ENCODE measurements at places on chromosomes 2 and 18.

GRCh38 chr2:203328760-203329540 is 756 bp downstream of the ABI2 start:
- peak overlapping the region; percentile 84 for H3K27ac ChIP-seq
- H3K4me3 ChIP-seq: peak overlapping the region; percentile 93
- no peaks in the 10 kb centered on the region for H3K36me3 ChIP-seq
- H3K4me1 ChIP-seq: peaks cover 41% of the 10 kb centered on the region
- DNase-seq: no peak

GRCh38 chr2:128332091-128332634 is 13.5 kb upstream of the HS6ST1 start:
- peaks cover 17% of the 10 kb centered on the region for H3K27me3 ChIP-seq
- DNase-seq: no peak
- H3K36me3 ChIP-seq: peaks cover 15% of the 10 kb centered on the region
- no peaks in the 10 kb centered on the region for H3K4me1 ChIP-seq

GRCh38 chr2:60295636-60295962 is 257.9 kb downstream of the BCL11A start:
- H3K4me3 ChIP-seq: no peak overlapping the region
- no peak for DNase-seq
- H3K4me1 ChIP-seq: no peaks in the 10 kb centered on the region
- H3K27me3 ChIP-seq: peaks cover 9% of the 10 kb centered on the region
- no peaks in the 10 kb centered on the region for H3K36me3 ChIP-seq

GRCh38 chr2:34004936-34005335 is 405.8 kb upstream of the FAM98A start:
- no peaks in the 10 kb centered on the region for H3K36me3 ChIP-seq
- peaks cover 4% of the 10 kb centered on the region for H3K27me3 ChIP-seq
- H3K4me1 ChIP-seq: no peaks in the 10 kb centered on the region

DNA sequence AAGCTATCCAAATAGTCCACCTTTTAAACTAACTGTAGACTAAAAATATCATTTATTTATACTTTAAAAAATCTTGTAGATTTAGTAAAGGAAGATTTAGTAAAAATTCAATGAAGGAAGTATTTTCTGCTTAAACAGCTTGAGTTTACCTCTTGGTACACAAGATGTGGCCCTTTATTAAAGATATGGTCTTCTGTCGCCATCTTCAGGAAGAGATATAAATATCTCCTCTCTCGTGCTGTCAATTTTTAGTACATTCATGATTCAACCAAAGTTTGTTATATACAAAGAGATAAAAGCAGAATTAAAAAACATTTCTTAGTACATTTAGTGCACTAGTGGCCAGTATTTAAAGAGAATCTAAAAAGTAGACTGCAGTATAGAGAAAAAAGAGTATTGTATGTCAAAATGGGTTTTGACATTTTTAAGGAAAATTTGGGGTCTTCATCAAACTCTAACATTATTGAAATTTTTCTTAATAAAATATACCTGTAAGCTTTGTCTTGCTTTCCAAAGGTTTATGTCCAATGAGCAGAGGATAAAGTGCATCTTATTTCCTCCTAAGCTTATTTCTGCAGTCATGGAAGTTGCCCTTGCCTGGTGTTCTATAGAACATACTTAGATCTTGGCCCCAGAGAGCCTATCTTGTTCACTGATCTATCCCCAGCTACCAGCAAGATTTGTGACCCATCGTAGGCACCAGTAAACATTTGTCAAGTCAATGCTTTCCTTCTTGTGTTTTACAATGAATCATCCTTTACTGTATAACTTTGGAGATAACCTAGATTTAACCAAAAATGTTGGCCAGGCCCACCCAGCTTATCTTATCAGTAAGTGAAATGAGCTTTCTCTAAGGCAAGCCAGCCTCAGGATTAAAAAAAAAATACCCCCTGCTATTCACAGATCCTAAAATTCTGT is 18.5 kb upstream of the EML6 start:
- H3K27me3 ChIP-seq: peaks cover 16% of the 10 kb centered on the region
- no peak for DNase-seq
- H3K4me3 ChIP-seq: no peak overlapping the region

- no peak for DNase-seq
- H3K4me3 ChIP-seq: no peak overlapping the region
- no peak overlapping the region for H3K27ac ChIP-seq
Observed at GRCh38 chr2:3216841-3217495, 160.7 kb downstream of the EIPR1 start.

- H3K4me3 ChIP-seq: no peak overlapping the region
- H3K36me3 ChIP-seq: peaks cover 26% of the 10 kb centered on the region
- H3K27ac ChIP-seq: no peak overlapping the region
- no peak for DNase-seq
- H3K27me3 ChIP-seq: no peaks in the 10 kb centered on the region
Observed at GRCh38 chr2:174673440-174673839, 75.8 kb upstream of the WIPF1 start.

GRCh38 chr2:201908901-201909300 is 102.6 kb downstream of the CDK15 start:
- DNase-seq: no peak
- H3K27ac ChIP-seq: no peak overlapping the region
- H3K36me3 ChIP-seq: no peaks in the 10 kb centered on the region
- H3K27me3 ChIP-seq: peaks cover 17% of the 10 kb centered on the region
- H3K4me3 ChIP-seq: no peak overlapping the region

DNA sequence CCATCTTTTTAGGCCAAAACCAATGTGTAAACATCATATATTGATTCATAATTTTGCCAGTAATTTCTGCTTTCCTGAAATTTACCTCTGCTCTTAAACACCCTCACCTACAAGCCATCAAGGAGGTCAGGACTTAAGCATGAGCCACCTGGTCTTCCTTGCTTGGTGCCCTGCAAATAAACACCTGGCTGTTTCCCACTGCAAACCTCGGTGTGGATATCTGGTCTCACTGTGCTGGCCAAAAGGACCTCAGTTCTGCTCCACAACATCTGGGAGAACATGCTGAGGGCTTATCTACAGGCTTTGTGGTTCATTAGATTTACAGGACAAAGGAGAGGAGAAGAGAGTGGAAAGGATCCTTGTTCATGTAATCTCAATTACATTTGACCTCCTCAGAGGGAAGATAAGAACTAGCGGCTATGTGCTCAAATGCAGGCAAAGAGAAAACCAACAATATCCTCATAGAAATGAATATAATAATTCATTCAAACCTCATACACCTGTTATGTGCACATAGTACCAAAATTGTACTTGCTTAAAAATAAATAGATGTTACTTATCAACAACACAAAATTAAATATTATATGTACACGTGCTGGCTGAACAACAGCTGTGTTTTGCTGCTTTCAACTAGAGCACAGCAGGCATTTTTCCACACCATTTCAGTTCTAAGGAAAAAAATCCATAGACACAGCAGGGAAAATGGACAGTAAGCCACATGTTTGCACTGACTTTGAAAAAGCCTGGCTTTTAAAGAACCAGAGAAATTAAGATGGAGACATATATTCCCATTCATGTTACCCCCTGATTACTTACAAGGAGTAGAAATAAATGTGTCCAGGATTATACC is 465.1 kb downstream of the LPIN1 start:
- no peak for DNase-seq
- H3K27ac ChIP-seq: no peak overlapping the region
- H3K4me1 ChIP-seq: no peaks in the 10 kb centered on the region
- no peak overlapping the region for H3K4me3 ChIP-seq

DNA sequence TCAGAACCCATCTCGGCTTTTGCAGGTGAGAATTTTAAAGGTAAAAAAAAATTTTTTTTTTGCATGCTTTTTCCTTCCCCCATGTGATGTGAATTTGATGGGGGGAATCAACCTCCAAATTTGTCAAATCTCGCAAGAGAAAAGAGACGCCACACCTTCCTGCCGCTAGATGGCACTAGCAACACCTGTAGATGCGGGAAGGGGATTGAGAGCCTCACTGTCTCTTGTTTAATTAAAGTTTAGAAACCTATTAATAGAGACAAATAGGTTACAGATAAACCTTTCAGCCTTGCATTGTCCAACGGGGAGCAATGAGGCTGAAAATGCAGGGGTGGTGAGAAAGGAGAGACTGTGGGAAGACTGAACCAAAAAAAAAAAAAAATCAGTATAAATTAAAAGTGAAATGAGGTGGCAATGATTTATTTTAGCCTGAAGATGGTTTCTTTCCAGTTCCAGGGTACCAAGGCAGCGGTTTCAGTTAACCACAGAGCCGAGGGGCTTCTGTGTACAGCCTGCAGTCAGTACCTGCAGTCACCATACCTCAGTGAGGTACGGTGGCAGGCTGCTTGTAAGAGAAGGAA is 84.6 kb downstream of the NRP2 start:
- no peak overlapping the region for H3K27ac ChIP-seq
- peaks cover 35% of the 10 kb centered on the region for H3K27me3 ChIP-seq

DNA sequence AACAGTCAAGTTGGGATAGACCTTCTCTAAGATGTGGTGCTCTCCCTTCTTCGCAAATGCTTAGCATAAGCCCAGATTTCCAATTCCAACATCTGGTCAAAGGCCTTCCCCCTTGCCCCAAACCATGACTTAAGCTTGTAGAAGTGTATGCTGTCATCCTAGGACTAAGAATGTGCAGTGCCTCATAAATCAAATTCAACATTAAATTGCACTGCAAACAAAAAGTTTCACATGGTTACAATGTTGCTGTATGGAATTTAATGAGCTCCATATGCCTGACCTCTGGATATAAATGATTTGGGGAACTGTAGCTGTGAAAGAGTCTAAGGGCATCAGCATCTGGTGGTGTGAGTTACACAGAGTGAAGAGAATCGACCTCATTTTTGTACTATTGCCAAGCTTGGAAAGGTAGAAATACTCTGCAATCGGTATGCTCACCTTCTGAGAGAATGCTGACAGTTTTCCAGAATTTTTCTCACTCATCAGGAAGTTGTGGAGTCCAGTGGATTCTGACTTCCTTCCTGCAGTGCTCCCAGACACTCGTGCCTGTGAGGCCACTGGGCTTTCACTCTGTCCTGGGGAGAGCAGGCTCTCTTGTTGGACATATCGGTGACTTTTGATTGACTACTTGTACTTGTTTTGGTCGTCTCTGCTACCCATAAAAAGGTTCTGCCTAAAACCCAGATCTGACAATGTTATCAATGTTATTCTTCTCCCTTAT is 40.6 kb downstream of the FASTKD2 start:
- no peak overlapping the region for H3K27ac ChIP-seq
- peaks cover under 1% of the 10 kb centered on the region for H3K4me1 ChIP-seq
- no peaks in the 10 kb centered on the region for H3K36me3 ChIP-seq
- H3K4me3 ChIP-seq: no peak overlapping the region

- peak overlapping the region; percentile 4 for H3K27ac ChIP-seq
- no peak for DNase-seq
- no peak overlapping the region for H3K4me3 ChIP-seq
- H3K36me3 ChIP-seq: peaks cover 31% of the 10 kb centered on the region
Observed at GRCh38 chr18:80046961-80047541, 12.8 kb downstream of the RBFA start.

GRCh38 chr2:20052861-20053281 is 1.4 kb upstream of the LAPTM4A start:
- H3K27me3 ChIP-seq: peaks cover 3% of the 10 kb centered on the region
- no peaks in the 10 kb centered on the region for H3K36me3 ChIP-seq
- H3K4me3 ChIP-seq: no peak overlapping the region
- no peak overlapping the region for H3K27ac ChIP-seq

- no peaks in the 10 kb centered on the region for H3K36me3 ChIP-seq
- DNase-seq: no peak
- no peaks in the 10 kb centered on the region for H3K4me1 ChIP-seq
Observed at GRCh38 chr18:58829263-58829662, 35.4 kb upstream of the ZNF532 start.

- no peak overlapping the region for H3K4me3 ChIP-seq
- peaks cover 6% of the 10 kb centered on the region for H3K4me1 ChIP-seq
- no peak overlapping the region for H3K27ac ChIP-seq
- no peaks in the 10 kb centered on the region for H3K36me3 ChIP-seq
Observed at GRCh38 chr2:9984217-9984739, 32.8 kb downstream of the GRHL1 start.

- H3K36me3 ChIP-seq: no peaks in the 10 kb centered on the region
- no peaks in the 10 kb centered on the region for H3K27me3 ChIP-seq
- peaks cover 5% of the 10 kb centered on the region for H3K4me1 ChIP-seq
- no peak overlapping the region for H3K4me3 ChIP-seq
Observed at GRCh38 chr2:112147382-112148168, 9.4 kb downstream of the FBLN7 start.

- no peaks in the 10 kb centered on the region for H3K27me3 ChIP-seq
- no peaks in the 10 kb centered on the region for H3K36me3 ChIP-seq
- no peak for DNase-seq
Observed at GRCh38 chr18:59911600-59911999, 11.8 kb downstream of the PMAIP1 start.
